Progenitor cell of endocrine pancreas (in vitro differentiated cells): ENCODE measurements at places on chromosomes 16 and 17. TPM values are rescaled to one million over a fixed set of nuclear protein-coding genes. Genes with fewer than 3 reads are reported as not detected.
A peak's percentile ranks its signal among the peaks of the same experiment; 100 is the strongest.

DNA sequence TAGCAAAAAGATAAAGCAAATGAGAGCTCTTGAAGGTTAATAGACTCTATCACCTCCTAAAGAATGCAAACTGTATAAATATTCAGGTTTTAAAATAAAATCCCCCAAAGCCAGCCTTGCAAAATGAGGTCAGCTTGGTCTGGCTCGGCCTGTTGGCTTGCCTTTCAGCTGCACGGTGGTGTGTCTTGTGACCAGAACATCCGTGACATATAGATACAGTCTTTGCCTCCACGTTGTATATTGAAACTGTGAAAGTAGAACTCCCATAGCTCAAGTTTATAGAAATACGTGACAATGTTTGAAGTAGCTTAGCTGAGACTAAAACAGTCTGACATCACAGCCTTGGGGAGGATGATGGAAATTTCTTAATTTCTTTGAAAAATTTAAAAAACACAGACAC lies 236.6 kb upstream of the MYOCD start:
- DNase-seq, result no peak

DNA sequence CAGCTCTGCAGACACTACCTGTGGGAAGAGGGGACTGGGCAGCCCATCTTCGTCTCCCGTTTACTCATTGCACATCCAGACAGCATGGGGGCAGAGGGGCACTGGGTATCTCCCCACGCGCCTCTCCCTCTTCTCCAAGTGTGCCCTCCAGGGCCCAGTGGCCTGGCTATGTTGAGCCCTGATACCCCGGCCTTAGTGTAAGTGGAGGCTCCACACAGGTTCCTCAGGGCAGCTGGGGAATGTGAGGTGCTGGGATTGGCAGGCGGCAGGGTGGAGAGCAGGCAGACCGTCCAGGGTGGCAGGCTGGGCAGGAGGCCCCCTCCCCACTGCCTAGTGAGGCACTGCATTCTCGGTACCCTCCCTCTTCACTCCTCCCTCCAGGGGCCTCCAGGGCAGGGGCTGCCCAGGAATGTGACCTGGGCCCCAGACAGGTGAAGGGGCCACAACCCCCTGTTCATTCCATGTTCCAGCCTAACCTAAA lies 13.2 kb upstream of the NAGLU start:
- DNase-seq, result no peak

- DNase-seq, result no peak
These were observed 17.3 kb downstream of the BAHCC1 start for GRCh38 chr17:81412490-81413093.

DNA sequence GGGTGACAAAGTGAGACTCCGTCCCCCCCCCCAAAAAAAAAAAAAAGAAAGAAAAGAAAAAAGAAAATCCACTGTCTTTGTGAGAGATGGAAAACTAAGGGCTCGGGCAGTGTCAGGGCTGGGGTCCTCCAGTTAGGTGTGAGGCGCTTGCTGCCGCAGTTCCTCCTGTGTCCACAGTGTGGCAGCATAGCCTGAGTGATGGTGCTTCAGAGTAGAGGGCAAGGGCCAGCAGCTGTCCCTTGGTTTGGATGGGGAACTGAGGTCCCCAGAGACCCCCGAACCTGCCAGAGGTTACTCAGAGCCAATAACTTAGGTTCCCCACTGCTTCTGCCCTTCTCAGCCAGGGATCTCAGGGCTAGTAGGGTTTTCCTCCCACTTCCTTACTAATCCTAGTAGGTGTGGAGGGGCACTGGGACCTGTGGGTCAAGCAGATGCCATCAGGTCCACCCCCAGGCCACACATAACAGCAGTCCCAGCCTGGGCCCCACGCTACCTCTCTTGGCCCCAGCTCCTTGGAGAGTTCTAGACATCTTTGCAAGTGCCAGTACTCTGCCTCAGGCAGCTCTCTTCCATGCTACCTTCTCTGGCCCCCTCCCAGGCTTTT lies 7.9 kb upstream of the LLGL1 start:
- peak; percentile 78 for DNase-seq

- no peak for DNase-seq
These were observed 15.8 kb downstream of the CLEC10A start for GRCh38 chr17:7064261-7064660.

ANKRD13B gene
- total RNA-seq, result 22.8 and 27.5 TPM in 2 replicates

DNA sequence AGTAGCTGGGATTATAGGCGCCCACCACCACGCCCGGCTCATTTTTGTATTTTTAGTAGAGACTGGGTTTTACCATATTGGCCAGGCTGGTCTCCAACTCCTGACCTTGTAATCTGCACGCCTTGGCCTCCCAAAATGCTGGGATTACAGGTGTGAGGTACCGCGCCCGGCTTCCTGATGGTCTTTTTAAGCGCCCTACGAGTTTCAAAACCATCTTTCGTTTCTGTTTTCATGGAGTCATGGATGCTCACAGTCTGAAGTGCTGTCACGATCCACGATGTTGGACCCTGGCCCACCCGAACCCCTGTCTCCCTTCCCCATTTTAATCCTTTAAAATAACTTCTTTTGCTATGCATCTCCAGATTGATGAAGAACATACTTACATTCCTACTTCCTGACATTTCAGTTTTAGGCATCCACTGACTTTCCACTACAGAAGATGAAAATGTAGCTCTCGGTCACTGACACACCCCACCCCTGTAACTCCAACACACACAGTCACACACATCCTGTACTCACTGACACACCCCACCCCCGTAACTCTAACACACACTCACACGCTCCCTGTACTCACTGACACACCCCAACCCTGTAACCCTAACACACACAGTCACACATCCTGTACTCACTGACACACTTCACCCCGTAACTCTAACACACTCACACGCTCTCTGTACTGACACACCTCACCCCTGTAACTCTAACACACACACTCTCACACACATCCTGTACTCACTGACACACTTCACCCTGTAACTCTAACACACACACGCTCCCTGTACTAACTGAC lies 22.6 kb upstream of the WDR45B start:
- no peak for DNase-seq

GRCh38 chr17:35244341-35245195 lies 1.7 kb downstream of the SLFN5 start:
- no peak for DNase-seq

OTOP3 gene
- 0.57 and 0.67 TPM in 2 replicates for total RNA-seq

DNA sequence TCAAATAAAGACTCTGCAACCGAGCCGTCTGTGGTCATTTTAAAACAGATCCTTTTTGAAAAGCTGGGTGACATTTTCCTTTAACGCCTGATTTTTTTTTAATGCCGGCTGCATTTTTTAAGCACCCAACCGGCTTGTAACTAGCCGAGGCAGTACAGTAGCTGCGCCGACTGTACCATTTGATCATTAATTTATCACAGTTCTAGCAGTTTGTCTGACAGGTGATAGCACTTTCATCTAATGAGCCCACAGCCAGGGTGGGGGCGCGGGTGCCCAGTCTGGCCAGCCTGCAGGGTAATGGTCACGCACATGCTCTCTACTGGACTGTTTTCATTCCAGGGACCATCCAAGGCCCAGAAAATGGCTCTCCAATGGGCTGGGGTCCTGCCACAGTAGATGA lies 68.8 kb downstream of the IRX5 start:
- DNase-seq, result no peak

GRCh38 chr16:53043428-53043831 lies 9.3 kb downstream of the CHD9NB start:
- no peak for DNase-seq

DNA sequence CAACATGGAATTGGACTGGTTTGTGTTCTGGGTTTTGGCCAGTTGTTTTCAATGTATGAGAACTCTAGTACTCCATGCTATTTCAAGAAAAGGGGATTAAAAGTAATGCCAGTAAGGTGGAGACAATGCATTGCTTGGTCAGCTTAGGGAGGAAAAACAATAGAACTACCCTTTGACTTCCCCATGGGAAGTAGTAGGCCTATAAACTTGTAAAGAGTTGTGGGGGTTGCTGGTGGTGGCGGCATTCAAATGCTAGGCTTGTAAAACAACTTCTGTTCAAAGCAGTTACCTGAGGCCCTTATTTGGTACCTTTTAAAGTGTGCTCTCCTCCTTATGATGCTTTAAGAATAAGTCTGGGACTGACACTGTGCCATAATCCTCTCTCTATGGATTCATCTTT lies 9.4 kb downstream of the MAP3K3 start:
- DNase-seq, result no peak

GRCh38 chr17:27525316-27525715 lies 69.1 kb downstream of the KSR1 start:
- no peak for DNase-seq

MAPT gene
- 2.5 and 3.6 TPM in 2 replicates for total RNA-seq

DNA sequence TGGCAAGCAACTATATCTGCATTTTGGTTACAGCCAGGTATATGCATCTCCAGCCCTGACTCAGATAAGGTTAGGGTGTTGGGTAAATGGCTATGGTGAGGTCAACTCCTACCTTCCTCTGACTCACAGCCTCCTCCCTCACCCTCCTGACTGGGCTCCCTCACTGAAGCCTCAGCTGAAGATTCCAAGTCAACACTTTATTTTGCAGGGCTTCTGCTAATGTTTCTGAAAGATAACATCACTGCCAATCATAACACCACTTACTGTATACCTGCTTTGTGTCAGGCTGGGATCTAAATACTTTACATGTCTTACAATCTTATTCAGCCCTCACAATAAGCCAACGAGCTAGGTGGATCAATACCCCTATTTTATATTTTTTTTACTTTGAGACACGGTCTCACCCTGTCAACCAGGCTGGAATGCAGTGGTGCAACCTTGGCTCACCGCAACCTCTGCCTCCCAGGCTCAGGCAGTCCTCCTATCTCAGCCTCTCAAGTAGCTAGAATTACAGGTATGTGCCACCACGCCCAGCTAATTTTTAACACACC lies 47.8 kb upstream of the GCSH start:
- DNase-seq, result no peak

GRCh38 chr17:71063559-71063958 lies 894.2 kb downstream of the KCNJ2 start:
- no peak for DNase-seq

GRCh38 chr16:19882186-19882585 lies 2.5 kb downstream of the GPRC5B start:
- no peak for DNase-seq

- no peak for DNase-seq
These were observed 255.9 kb upstream of the PMFBP1 start for GRCh38 chr16:72427783-72428331.

GRCh38 chr16:67907397-67908180 lies 14.5 kb downstream of the PSKH1 start:
- no peak for DNase-seq

DNA sequence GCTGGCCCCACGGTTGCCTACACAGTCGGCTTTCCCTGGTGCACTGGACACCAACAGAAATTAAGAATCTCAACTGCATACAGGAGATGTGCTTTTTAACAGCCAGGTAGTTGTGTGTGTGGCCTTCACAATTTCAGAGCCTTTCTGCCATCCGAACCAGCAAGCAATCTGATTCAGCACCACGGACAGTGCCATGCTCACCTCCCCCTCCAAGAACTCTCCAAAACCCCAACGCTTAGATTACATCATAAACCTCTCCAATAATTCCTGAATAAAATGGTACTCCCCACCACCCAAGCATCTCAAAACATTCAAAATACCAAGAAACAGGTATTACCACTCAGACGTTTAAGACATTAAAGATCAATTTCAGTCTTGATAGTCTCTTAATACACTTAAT lies 31.8 kb downstream of the USP7 start:
- peak; percentile 39 for DNase-seq

- DNase-seq, result no peak
These were observed 53.3 kb upstream of the ACSF3 start for GRCh38 chr16:89040391-89040790.

DNA sequence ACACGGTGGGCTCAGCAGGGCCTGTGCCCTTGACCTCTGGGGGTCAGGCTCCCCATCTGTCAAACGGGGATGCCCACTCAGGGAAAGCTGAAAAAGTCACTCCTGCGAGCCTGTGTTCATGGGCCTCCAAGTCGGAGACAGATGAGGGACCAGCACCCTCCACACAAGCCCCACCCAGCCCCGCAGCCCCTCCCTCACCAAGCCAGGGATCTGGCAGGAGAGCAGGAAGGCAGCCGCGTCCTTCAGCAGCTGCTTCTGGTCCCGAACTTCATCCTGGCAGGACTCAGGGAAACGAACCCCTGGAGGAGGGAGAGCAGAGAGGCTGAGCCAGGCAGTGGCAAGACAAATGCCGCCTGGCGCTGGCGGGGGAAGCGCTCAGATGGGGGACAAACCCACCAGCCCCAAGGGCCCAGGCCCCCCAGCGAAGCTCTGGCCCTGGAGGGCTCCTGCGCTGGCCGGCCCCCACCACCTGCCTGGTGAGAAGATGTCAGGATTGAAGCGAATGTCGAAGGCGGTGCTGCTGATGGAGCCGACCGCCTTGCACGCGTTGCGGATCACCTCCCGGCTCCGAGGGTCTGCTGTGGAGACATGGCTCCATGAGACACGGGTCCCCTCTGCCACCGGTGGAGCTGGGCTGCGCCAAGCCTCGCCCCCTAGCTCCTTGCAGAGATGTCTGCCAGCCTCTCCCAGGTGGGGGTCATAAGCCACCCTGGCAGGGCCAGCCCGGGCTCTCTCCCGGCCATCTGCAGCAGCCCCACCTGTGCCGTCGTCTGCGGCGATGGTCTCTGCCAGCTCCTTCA lies 15.4 kb downstream of the CLUH start:
- DNase-seq, result no peak

DNA sequence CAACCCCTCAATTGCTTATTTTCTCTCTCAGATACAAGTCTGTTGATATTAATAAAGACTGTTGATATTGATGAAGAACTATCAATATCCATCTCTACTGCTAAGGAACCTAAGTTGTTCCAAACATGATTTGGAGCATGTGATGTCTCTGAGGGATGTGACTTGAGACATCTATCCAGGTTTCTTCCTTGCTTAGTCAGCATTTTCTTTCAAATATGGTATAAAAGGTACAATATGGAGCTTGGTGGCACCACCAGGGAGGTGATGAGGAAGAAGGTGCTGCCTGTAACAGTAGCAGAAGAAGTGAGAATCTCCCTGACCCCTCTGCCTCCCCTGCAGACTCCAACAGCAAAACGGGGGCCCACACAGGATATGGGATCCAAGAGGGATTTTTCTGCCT lies 329.0 kb downstream of the MAF start:
- no peak for DNase-seq

- no peak for DNase-seq
These were observed 21.2 kb downstream of the USP31 start for GRCh38 chr16:23128056-23128455.

GRCh38 chr17:31753011-31753410 lies 106.0 kb downstream of the COPRS start:
- DNase-seq, result no peak

- no peak for DNase-seq
These were observed 90.3 kb downstream of the USP32 start for GRCh38 chr17:60301649-60302048.

DNA sequence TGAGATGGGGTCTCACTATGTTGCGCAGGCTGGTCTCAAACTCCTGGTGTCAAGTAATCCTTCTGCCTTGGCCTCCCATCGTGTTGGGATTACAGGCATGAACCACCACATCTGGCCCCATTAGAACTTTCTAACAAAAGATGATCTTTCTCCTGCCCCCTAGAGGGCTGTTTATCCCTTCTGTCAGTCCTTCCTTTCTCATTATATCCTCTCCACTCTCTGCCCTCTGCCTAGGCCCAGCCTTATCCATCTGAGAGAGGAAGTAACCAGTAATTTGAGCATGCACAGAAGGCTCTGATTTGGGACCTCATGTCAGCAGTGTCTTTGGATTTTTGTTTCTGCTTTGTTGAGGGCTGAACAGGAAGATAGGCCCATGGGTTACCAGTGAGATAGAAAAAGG lies 4.4 kb upstream of the DHX40 start:
- DNase-seq, result no peak

GRCh38 chr17:45197555-45198334 lies 23.9 kb upstream of the FMNL1 start:
- peak; percentile 98 for DNase-seq

EFNB3 gene
- 32.3 and 34.5 TPM in 2 replicates for total RNA-seq

- no peak for DNase-seq
These were observed 2.1 kb upstream of the RCVRN start for GRCh38 chr17:9907131-9907530.
